ENCODE measurements at places on chromosomes 2 and 18. TPM values are rescaled to one million over a fixed set of nuclear protein-coding genes. Genes with fewer than 3 reads are reported as not detected.

DNA sequence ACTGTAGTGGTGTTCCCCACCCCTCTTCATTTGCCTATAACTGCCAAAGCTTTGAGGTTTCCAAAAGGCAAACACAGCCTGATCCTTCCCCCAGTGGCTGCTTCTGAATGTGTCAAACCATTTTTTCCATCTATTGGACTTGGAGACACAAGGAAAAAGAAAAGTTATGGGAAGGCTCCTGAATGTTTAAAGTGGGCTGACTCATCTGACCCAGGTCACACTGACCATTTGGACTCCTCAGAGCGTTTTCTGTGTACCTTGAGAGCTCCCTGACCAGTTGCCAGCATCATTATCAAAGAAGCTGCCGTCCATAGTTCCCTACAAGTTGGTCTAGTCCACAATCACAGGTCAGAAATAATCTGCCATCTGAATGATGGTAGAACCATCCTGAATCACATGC, 123.4 kb upstream of the COL3A1 start:
- no peak for DNase-seq

GRCh38 chr2:43368483-43369385, 142.3 kb upstream of the ZFP36L2 start:
- DNase-seq, result no peak

DNA sequence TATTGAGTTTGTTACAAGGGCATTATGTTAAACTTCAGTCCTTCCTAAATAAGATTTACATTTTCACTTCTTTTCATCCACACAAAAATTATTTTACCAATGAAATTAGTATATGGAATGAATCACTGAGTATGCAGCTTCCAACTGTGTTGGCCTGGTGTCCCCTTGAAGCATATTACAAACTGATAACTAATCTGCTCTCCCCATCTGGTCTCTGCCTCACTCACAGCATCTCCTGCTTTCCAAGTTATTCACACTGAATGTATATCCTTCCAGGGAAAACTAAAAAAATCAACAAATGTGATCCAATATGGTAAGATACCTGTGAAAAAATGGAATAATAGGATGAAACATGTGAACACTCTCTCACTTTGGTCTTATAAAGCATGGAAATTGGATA, 90.0 kb upstream of the NYAP2 start:
- no peak for DNase-seq

FABP1 gene
- total RNA-seq, result 0.46 TPM

GRCh38 chr2:97617911-97618310, 28.0 kb upstream of the COX5B start:
- no peak for DNase-seq

DNA sequence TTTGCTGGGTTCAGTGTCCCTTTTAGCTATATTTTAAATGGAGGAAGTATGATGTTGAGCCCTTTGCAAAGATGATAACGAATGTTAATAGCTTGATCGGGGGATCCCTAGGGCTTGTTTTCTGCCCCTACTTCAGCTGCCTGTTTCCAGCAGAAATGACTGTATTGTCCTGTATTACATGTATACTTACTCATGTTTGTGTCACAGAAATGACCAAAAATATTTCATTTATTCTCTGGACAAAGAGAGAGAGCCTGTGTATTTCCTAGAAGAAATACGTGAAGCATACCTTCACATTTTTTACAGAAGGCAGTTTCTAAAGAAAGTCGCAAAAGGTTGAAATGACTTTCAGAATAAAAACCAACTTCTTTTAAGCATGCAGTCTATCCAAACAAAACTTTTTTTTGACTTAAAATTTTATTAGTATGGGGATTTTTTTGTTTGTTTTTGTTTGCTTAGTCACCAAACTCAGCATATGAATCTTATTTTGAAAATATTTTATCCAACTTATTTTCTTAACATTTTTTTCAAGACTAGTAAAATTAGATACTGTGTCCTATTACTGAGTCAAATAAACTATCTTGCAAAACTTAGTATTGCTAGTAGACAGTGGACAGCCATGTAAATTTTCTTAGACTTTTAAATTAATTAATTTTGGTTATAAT, 68.9 kb downstream of the PTRHD1 start:
- no peak for DNase-seq
